ENCODE measurements at places on chromosomes 1 and 21.

GRCh38 chr1:234965111-234965510 is 163.5 kb downstream of the TOMM20 start:
- no peak for DNase-seq

DNA sequence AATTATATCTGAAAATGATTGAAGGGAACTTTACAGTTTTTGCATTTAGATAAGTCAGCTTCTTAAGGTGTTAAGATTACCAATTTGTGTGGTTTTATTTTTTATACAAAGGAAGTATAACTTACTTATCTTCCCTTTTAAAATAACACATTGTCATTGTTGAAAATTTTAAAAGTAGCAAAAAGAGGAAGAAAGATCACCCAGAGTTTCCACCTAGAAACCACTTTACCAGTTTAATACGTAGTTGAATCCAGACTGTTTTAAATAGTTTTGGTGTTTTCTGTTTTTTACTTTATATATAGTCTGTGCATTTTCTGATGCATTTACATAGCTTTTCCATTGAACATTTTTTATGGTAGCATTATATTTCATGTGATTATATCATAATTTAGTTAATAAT is 6.1 kb downstream of the CCDC18 start:
- DNase-seq = no peak

DNA sequence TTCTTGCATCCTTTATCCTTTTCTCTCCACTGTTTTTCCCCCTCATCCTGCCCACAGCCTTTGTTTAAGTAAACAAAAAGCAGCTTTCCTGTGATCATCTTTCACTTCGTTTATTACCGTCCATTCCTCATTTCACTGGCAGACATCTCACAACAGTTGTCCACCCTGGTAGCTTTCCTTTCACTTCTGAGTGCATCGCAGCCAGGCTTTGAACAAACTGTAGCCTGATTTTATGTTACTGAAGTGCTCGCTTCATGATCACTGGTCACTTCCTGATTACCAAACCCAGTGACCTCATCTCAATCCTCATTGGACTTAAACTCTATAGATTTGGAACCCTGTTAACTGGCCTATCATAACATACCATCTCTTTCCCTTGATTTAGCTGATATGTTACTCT is 67.7 kb downstream of the SDCCAG8 start:
- no peak for DNase-seq

GRCh38 chr1:199132006-199132405 is 493.2 kb downstream of the PTPRC start:
- DNase-seq = no peak

- DNase-seq = no peak
These were observed at the start of gene UTS2 for GRCh38 chr1:7852804-7853683. UTS2 (minus strand) TSS chr1:7853065; CDS start chr1:7853003, 62 bp downstream.

DNA sequence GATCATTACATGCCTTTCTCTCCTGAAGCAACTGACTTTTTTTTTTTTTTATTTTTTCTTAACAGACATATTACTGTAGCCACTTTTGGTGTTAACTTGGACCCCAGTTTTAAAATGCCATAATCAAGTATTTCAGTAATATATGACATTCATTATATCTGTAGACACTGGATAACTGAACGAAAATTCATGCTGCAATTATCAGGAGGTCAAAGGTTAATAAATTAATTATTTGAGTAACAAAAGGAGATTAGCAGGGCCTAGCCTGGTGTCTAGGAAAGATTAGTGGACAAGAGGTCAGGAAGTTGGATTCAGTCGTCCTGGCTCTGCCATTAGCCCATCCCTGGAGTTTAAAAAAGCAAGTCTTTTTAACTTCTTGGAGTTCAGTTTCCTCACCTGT is 168.1 kb downstream of the TGFBR3 start:
- DNase-seq = no peak

- no peak for DNase-seq
These were observed 43.5 kb downstream of the PLA2G4A start for GRCh38 chr1:186872291-186872690.

DNA sequence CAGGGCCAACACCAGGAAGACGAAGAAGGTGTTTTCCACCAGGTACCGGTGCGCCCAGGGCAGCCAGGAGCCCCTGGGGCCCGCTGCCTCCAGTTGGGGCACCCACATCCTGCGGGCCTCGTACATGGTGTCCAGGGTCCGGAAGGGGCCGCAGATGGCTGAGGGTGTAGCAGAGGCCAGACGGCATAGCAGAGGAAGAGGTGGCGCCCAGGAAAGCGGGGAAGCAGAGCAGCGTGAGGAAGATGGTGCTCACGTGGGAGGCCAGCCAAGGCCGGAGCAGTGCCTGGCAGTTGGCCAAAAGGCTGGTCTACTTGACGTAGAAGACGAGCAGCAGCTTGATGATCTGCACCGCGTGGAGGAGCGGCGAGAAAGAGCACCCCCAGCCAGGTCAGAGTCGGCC is 40.4 kb downstream of the ZNF691 start:
- no peak for DNase-seq

DNA sequence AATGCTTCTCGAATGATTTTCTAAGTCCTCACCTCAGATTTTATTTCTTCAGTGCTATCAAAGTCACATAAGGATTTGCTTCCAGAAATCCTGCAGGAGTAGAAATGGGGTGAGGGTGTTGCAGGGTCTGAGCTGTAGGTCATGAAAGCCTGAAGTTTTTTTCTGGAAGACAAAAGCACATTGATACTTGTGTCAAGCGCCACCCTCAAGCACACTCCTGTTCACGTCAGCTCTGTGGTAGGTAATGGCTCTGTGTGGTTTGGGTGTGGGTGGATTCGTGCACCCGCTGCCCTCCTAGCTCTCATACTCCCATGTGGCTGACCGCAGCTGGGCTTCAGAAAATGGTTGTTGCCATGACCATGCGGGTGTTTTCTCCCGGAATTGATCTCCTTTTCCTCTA is 39.9 kb downstream of the AKNAD1 start:
- no peak for DNase-seq

- no peak for DNase-seq
These were observed 29.9 kb downstream of the ADAM30 start for GRCh38 chr1:119866451-119866850.

GRCh38 chr1:167090314-167090942 is at the start of gene GPA33:
GPA33 (minus strand) TSS chr1:167090377; CDS start chr1:167090287, 90 bp downstream.
- DNase-seq = peak; percentile 48

- DNase-seq = no peak
These were observed 22.9 kb downstream of the TCP10L start for GRCh38 chr21:32562426-32562825.

DNA sequence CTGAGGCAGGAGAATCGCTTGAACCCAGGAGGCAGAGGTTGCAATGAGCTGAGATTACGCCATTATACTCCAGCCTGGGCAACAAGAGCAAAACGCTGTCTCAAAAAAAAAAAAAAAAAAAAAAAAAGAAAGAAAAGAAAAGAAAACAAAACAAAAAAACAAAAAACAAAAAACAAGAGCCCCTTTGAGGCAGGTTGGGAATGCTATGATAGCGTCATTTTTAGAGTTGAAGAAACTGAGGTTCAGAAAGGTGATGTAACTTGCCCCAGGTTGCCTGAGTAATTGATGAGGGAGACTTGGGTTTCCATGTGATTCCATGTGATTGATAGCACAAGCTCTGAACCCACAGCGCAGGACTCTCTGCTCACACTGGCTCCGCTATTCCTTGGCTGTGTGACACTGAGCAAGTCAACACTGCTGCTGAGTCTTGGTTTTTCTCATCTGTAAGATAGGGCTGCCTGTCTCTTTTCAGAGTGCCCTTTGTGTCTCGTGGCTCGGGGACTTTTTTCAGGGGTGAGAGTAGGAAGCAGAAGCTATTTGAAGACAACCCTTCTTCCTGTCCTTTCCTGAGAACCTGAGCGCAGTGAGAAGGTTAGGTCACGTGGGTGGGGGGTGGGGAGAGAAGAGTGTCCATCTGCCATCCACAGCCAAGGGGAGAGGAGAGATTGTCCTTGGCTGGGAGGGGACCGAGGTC is 2.5 kb downstream of the CNR2 start:
- peak; percentile 28 for DNase-seq

GRCh38 chr1:173562813-173563212 is 40.1 kb downstream of the SLC9C2 start:
- no peak for DNase-seq

DNA sequence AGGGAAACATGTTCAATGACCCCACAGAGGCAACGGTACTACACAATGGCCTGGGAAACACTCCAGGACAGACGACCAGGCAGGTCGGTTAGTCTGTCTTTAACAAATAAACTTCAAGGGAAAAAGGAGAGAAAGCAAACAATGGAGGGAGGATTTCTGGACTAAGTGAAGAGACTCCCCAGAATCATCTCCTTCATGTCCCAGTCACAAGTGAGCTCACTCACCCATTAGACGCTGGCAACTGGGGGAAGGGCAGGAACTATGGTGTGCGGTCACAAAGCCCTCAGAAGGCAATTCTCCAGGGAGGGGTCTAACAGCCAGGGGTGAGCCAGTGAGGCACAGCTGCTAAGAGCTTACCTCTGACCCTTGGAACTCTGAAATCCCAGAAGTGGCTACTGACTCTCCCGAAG is 55.7 kb upstream of the NADK start:
- DNase-seq = peak; percentile 18

GRCh38 chr1:108045460-108045859 is 80.5 kb upstream of the VAV3 start:
- no peak for DNase-seq

- no peak for DNase-seq
These were observed 80.7 kb downstream of the KAZN start for GRCh38 chr1:14679027-14679688.

DNA sequence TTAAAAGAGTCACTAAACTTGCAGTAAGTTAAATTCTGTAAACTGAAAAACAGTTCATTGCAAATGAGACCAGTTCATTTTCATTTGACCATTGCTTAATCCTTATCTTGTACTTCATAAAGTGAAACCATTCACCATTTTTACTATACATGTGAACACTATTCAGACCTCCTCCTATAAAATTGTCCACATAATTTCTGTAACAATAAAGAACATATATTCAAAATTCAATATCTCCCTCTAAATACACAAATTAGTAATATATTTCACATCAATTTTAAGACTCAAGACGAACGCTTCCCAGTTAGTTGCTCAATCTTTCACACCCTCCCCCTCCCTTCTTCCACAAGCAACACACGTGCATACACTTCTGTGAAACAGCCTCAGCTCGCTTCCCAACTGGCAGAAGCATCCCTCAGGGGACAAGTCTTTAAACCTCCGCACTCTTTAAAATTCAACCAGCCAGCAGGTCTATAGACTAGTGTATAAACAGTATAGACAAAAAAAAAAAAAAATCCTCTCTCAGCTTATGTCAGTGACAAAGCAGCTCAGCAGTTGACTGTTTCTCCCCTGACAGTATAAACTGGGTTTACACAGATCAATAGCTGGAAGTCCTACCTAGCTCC is 99.6 kb downstream of the DENND1B start:
- DNase-seq = no peak

GRCh38 chr1:7303554-7304317 is 467.4 kb upstream of the VAMP3 start:
- no peak for DNase-seq

DNA sequence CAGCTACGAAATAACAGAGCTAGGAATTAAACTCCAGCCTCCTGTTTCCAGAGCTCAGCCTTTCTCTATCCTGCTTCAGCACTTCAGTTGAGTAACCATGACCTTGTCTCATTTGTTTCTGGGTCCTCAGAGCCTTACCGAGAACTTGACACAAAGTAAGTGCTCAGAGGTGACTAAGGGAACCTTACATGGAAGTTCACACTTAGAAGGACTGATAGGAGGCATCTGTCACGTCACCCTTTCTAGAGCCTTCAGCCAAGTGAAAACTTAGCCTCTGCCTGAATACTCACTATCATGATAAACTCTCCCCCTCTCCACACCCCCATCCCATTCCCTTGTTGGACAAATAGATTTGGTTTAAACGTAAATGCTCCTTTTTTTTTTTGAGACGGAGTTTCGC is 9.8 kb upstream of the LUZP1 start:
- DNase-seq = no peak

DNA sequence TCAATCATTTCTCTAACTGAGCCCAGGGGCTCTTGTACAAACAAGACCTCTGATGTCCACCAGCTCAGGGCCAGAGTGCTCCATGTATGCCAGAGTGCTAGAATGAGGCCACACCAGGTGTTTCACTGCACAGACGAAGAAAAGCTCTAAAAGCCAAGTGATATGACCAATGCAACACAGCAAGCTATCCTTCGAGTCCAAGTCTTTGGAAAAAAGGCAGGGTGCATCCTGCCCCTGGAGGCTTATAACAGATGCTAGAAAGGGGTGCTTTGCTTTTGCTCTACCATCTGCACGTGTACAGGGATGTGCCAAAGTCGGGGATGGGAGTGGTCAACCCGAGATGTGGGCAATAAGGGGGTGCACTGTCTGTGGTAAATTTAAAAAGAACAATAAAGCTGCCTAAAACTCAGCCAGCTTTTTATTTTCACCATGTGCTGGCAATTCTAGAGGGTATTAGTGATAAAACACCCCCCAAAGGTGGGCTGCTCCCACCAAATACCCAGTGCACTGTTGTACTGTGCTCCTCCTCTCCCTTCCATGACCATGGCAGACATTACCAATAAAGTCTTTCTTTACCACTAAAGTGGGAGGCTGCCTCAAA is 32.1 kb downstream of the SMIM12 start:
- DNase-seq = no peak

GRCh38 chr1:59685666-59686065 is 129.1 kb upstream of the HOOK1 start:
- no peak for DNase-seq

DNA sequence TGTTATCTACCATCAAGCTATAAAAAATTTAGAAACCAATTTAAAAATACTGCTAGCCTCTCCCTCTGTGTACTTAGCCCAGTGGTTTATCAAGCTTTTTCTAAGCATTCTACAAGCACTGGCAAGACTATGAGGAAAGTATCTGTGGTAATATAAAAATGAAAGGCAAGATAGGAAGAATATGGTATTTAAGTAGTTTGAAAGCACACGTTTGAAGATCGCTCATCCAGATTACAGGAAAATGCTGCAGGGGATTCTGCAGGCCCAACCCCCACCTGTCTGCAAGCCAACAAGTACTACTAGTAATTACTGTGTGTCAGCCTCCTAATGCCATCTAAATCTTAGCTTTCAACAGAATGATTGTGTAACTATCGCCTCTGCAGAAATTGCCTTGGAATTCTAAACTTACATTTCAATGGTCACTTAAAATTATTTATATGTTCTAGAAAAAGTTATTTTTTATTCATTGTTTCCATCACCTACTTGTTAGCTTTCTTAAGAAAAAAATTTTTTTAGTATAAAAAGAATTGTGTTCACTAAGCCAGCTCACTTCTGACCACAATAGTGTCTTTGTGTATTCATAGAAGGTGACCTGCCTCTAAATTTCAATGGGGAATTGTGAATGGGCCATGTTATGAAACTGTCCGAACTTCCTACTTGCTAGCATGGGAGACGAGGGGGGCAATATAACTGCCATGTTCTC is 8.5 kb downstream of the ERRFI1 start:
- DNase-seq = no peak

DNA sequence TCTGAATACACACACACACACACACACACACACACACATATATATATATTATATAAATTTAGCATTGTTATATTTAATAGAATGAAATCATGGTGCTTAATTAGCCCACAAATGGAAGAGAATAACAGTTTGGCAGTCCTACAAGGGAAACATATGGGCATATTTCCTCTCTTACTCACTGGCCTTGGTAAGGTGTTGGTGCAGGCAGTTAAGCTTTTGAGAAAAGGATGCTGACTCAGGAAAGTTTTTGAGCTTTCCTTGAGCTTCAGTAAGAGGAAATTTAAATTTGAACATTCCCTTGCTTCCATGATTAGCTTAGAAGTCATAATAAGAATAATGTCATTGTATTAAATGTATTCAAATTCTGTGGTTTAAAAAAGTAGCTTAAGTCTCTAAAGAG is 37.0 kb upstream of the B3GALT5 start:
- no peak for DNase-seq

- no peak for DNase-seq
These were observed 63.7 kb upstream of the B3GALNT2 start for GRCh38 chr1:235567812-235568503.

Measured in CD4-positive, alpha-beta T cell treated with Interferon alpha-2 for 1 hour (primary cell).